ENCODE measurements at places on chromosomes 5 and 9.

DNA sequence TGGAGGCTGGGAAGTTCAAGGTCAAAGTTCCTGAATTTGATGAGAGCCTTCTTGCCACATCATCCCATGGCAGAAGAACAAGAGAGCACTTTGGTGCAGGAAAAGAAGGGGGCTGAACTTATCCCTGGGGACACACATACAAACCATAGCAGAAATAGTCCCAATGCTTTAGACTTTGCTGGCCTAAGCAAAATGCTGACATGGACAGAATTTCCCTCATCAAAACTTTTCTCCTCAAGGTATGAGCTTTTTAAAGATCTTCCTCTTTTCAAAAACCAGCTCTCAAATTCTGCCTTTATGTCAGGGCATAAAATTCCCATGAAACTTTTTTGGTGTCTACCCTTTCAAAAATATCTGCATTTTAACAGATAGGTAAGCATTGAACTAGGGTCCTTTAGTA lies 341.8 kb upstream of the SMARCA2 start:
- DNase-seq = no peak

- no peak for DNase-seq
Observed at GRCh38 chr5:82799361-82800077, 277.7 kb downstream of the TMEM167A start.

- no peak for DNase-seq
Observed at GRCh38 chr9:32738501-32739172, 44.7 kb upstream of the TMEM215 start.

- no peak for DNase-seq
Observed at GRCh38 chr5:14880688-14881087, 9.1 kb upstream of the ANKH start.

- no peak for DNase-seq
Observed at GRCh38 chr5:87653242-87653641, 240.5 kb upstream of the CCNH start.
